CD8-positive, alpha-beta memory T cell (primary cell): ENCODE measurements at places on chromosomes 6 and 20.

- no peak for DNase-seq
Measured at GRCh38 chr20:37892001-37892400, 10.9 kb upstream of the VSTM2L start.

- no peak for DNase-seq
Measured at GRCh38 chr6:4103929-4104328, 25.0 kb upstream of the FAM217A start.

GRCh38 chr6:52611833-52612232 lies 35.0 kb upstream of the TRAM2 start:
- DNase-seq = no peak

DNA sequence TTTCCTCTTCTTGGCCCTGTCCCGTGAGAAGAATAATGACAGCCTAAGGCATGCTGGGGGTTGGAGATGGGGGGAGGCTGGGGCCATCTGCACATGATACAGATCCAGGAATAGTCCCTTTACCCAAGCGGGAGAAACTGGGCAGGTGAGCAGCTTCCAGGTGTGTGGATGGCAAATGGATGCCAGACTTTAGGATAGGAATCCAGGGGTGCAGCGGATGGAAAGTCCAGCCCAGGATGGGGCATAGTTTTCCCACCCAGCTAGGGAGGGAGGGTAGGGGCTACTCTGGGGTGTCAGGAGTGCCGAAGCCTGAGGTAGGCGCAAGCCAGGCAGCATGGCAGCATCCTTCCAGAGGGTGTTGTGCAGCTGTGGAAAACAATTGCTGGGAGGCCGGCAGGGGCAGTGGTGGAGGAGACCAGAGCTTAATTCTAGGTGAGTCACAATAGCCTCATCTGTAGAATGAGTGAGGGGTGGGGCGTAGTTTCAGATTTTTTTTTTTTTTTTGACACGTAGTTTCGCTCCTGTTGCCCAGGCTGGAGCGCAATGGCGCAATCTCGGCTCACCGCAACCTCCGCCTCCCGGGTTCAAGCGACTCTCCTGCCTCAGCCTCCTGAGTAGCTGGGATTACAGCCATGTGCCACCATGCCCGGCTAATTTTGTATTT lies 15.4 kb upstream of the FAM110A start:
- DNase-seq = no peak

DNA sequence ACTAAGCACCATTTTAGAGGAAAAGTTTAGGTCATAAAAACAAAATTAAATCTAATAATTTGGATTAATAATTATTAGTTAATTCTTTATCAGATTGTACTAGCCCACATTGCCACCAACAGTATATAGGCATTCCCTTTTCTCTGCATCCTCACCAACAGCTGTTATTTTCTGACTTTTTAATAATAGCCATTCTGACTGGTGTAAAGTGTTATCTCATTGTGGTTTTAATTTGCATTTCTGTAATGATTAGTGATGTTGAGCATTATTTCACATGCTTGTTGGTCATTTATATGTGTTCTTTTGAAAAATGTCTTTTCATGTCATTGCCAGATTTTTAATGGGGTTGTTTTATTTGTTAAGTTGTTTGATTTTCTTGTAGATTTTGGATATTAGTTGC lies 319.1 kb upstream of the SYNCRIP start:
- no peak for DNase-seq

- no peak for DNase-seq
Measured at GRCh38 chr6:25801436-25801835, 30.4 kb downstream of the SLC17A1 start.

GRCh38 chr6:166556336-166556735 lies 30.1 kb downstream of the RAMACL start:
- DNase-seq = no peak

- no peak for DNase-seq
Measured at GRCh38 chr6:157994125-157994795, 12.6 kb downstream of the SYNJ2 start.

GRCh38 chr6:3545156-3545555 lies 88.3 kb upstream of the SLC22A23 start:
- DNase-seq = no peak

DNA sequence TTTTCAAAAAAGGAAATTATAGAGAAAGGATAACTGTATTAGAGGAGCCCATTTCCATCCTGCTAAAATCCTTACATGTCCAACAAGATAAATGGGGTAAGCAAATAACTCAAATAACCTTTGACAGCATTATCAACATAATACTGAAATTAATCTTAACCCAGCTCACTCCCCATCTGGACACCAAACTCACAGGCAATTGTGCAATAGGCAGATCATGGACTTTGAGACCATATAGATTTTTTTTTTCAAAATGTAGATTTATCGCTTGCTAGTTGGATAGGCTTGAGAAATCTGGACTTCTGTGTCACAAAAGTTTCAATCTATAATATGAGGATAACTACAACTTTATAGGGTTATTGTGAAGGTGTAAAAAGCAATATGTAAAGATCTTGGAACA lies 134.4 kb upstream of the ASCC3 start:
- DNase-seq = no peak

DNA sequence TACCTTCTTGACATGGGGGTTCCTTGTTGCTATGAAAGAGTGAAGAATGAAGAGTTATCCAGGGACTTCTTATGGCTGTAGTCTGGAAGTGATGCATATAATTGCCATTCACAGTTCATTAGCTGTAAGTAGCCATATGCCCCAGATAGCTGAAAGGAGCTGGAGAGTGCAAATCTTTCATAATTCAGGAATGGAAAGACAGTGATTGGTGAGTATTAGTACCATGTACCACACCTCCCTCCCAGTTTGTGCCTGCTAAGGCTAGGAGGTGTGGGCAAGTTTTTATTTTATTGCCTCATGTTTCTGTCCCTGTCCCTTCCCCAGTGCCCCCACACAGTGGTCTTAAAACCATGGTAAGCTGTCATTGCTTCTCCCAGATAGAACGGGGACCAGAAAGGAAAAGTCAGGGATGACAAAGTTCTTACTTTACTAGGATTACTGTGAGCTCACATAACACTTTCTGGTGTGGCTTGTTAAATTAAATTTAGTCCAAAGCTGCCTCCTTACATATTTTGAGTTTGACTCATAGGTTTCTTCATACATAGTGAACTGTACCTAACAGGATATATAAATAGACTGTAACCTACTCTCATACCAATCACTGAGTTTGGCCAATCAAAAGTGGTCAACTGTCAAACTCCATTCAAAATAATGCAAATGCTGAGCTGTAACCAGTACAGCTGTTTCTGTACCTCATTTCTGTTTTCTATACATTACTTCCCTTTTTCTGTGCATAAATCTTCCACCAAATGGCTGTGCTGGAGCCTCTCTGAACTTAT lies 119.4 kb downstream of the RFPL4B start:
- DNase-seq = no peak

GRCh38 chr6:126631363-126631762 lies 291.4 kb downstream of the CENPW start:
- no peak for DNase-seq

DNA sequence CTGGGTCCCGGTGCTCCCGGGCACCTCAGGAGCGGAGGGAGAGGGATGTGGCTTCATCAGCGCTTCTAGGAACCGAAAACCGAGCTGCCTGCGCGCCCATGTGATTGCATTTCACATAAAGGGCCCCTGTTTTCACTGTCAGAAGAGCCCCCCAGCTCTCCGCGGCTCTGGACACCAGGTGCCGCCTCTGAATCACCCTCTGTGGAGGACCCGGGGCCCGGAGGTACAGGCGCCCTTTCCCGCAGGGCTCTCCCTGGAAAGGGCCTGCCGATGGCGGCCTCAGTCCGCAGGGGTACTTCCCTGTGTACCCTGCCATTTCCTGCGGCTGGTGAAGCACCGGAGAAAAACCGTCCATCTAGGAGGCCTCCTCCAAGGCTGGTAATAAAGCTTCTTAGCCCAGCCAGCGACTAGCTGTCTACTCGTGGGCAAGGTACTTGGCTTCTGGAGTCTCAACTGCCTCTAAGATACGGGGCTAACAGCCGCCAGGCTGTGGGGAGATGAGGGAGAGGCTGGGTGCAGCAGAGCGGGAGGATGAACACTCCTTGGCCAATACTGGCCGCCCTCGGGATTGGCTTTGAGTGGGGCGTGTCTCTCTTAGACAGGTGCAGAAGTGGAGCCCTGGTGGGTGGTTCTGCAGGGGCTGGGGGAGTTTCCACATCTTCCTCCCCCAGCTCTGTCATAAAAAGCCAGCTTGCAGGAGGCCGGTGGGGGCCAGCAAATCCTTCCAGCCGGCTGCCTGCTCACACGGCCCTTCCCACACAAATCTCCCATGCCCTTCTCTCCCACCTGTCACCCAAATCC lies 1.6 kb downstream of the PPP1R16B start:
- DNase-seq = peak; percentile 28

DNA sequence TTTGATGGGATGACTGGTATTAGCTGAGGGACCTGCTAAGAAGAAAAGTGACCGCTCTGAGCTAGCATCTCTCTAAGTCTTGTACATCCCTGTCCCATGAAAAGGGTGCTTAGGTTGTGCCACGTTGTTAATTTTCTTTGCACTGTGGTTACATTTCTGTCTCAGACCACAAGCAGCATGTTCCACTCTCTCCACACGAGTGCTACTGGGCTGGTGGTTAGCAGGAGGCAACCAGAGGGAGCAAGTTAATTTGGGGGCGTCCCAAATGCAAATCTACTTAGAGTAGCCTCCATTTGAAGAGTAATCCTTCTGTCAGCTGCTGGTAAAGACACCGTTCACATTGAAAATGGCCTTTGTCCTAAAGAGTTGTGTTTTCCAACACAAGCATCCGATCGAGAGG lies 3.4 kb upstream of the SCML4 start:
- peak; percentile 65 for DNase-seq

GRCh38 chr20:53809217-53809616 lies 215.6 kb upstream of the ZNF217 start:
- DNase-seq = no peak

DNA sequence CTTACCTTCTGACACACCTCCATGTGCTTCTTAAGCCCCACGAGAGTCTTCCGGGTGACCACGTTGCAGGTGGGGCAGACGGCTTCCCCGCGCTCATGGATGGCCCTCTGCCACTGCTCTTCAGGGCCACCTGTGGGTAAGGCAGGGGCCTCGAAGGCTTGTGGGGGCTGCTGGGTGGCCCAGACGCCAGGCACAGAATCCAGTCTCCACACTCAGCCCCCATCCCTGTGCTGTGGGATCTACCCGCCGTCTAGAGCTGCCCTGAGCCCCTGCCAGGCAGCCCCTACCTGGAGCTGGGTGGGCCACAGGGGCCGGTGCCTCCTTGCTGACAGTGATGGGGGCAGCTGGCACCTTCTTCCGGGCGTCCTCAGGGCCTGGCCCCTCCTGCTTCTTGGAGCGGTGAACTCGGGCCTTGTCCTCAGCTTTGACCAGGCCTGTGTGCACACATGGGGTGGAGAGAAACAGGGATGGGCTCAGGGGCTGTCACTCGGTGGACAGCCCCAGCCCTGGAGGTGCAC lies 5.9 kb downstream of the ZNF512B start:
- DNase-seq = no peak

DNA sequence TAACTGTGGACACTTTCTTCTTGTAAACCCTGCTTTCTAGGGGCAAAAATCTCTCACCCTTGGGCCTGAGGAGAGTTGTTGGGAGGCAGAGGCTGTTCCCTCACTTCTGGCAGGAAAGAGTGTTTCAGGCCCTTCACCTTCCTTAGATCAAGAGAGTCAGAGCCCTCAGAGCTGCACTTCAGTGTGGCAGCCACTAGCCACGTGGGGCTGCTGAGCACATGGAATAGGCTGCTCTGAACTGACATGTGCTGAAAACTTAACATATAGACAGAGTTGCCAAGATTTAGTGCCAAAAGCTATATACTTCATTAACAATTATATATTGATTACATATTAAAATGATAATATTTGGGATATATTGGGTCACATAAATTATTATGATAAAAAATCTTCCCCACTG lies 4.4 kb upstream of the LMBRD1 start:
- no peak for DNase-seq

GRCh38 chr6:34112126-34112525 lies 33.8 kb downstream of the GRM4 start:
- DNase-seq = no peak

DNA sequence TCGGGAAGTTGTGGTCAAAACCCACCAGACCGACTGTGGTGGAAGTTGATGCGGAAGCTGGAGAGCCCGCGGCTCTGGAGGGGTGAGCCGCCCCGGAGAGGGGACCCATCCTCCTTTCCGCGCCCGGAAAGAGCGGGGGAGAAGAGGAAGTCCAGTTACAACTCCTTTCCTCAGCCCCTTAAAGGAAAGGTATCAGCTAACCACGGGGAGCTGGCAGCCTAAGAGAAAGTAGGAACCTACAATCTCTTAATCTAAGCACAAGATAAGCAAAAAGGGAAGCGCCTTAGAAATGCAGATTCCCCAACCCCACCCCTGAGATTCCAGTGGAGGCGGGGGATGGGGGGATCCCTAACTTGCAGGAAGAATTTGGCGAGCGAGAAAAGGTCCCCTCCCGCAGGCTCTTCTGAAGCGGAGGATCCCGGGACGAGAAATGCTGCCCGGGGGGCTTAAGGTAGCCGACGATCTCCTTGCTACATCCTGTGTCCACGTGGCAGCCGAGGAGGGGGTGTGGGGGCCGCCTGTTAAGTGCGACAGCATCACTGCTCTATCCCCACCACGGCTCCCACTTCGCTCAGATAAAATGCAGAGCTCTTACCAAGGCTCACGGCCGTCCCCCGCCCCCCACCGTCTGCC lies 87.5 kb downstream of the ZFP64 start:
- DNase-seq = no peak

DNA sequence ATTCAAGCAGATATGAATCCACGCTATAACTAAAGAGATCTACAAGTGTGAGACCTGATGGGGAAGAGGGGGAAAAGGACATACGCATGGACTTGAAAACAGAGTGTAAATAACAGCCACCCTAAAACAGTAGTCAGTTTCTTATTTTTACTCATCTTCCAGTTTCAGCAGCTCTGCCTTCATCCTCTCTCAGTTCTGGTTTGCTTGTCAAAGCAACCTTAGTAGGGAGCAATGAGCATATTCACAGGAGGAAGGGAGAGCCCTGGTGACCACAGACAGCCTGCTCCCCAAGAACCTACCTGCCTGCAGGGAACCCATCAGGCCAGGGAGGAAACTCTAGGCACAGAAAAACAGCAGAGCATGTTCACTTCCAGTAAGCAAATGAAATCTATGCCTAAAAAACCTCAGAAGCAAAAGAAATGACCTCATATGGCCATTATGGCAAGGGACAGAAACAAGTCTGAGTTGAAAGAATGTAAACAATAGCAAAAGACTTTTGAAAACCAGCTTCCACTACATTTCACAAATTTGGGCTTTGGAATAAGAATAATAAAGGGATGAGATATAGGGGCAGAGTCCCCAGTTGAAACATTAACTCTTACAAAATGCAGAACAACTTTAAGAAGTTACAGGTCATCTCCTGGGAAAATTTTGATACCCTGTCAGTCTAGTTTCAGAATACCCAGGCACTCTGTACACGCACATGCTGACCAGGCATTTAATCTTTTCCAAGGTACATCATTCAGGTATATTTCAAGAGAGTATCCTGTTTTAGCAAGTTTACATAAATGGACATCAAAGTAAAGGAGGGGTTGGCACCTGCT lies 120.8 kb upstream of the BCLAF1 start:
- no peak for DNase-seq

GRCh38 chr20:52652271-52652670 lies 319.9 kb upstream of the TSHZ2 start:
- DNase-seq = no peak

GRCh38 chr6:41642090-41642959 lies 4.1 kb downstream of the MDFI start:
- no peak for DNase-seq
